ENCODE measurements at places on chromosomes 12 and 14. TPM values are rescaled to one million over a fixed set of nuclear protein-coding genes. Genes with fewer than 3 reads are reported as not detected.

DLK1 gene
- total RNA-seq = 0.40 TPM

GRCh38 chr12:69687390-69687789 lies 11.7 kb downstream of the BEST3 start:
- H3K27me3 ChIP-seq = no peaks in the 10 kb centered on the region
- no peaks in the 10 kb centered on the region for H3K36me3 ChIP-seq
- DNase-seq = no peak
- H3K4me1 ChIP-seq = no peaks in the 10 kb centered on the region
- H3K27ac ChIP-seq = no peak overlapping the region
- no peak overlapping the region for H3K4me3 ChIP-seq

DNA sequence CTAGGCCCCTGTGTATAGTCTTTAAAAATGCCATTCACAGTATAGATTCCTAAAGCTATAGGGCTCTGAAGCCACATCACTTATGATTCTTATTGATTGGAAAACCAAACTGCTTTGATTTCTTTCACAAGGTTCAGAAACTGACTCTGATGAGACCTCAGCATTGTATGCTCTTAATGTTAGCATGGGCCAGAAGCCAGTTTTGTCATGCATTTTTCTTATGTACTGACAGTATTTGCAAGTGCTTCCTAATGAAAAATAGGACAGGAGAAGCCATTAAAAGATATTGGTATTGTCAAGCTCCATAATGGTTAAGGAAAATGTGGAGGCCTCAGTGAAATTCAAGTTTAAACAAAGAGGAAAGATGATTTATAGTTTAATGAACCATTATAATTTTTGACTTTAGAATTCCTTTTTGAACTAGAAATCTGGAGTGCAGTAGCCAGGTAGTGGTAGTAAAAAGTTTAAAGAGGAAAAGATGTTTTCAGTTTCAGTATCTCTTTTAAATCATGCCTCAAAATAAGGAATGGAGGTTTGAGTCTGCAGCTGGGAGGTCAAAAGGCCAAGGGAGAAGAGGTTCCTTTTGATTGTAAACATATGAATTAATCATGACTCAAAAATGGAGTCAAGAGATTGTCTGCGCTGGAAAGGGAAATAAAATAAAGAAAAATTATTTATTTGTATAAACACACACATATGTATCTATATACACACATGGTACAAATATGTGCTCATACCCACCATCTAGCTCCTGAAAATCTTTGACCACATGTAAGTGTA lies 388.1 kb upstream of the PRICKLE1 start:
- H3K4me3 ChIP-seq = no peak overlapping the region
- H3K36me3 ChIP-seq = no peaks in the 10 kb centered on the region
- H3K27ac ChIP-seq = no peak overlapping the region
- no peaks in the 10 kb centered on the region for H3K27me3 ChIP-seq
- no peak for DNase-seq

- no peak overlapping the region for H3K4me3 ChIP-seq
- DNase-seq = no peak
- no peaks in the 10 kb centered on the region for H3K27me3 ChIP-seq
- H3K36me3 ChIP-seq = no peaks in the 10 kb centered on the region
- H3K27ac ChIP-seq = peak overlapping the region; percentile 85
These were observed 737 bp downstream of the SPX start for GRCh38 chr12:21526721-21527345.

TAS2R9 gene
- total RNA-seq = not detected

BATF gene
- total RNA-seq = 1.6 TPM

GRCh38 chr12:48988030-48988649 lies 10.0 kb downstream of the WNT1 start:
- H3K27ac ChIP-seq = no peak overlapping the region
- no peaks in the 10 kb centered on the region for H3K27me3 ChIP-seq
- peak; percentile 66 for DNase-seq
- H3K4me3 ChIP-seq = no peak overlapping the region

DNA sequence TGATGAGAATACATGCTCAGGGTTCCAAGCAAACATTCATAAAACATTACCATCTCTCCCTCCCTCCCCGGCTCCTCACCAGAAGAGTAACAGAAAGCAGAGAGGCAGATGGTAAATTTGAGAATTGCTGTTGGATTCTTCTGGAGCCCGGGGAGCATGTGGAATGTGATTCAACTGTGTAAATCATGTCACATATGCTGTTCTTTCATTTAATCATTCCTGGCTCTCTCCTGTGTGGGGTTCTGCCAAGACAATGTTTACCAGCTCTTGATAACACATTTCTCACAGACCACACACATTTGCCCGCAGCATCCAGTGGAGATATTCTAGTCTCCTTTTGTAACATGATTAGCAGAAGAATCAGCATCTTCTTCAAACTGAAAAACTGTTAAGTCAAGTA lies 23.4 kb upstream of the NR2C1 start:
- H3K27ac ChIP-seq = no peak overlapping the region
- DNase-seq = no peak
- H3K36me3 ChIP-seq = peaks cover 5% of the 10 kb centered on the region
- H3K4me1 ChIP-seq = no peaks in the 10 kb centered on the region

SMIM41 gene
- total RNA-seq = not detected

Measured in thyroid gland (tissue), 4 donors.